Activated CD4-positive, alpha-beta T cell treated with anti-CD3 and anti-CD28 coated beads, Interleukin-2, amount 50 U/mL, for 48 hours (primary cell): ENCODE measurements at places on chromosomes 5 and 9.

- DNase-seq: no peak
These were observed 25.6 kb upstream of the TUSC1 start for GRCh38 chr9:25703701-25704357.

GRCh38 chr9:89667726-89668125 lies 62.9 kb downstream of the GADD45G start:
- DNase-seq: no peak

- no peak for DNase-seq
These were observed 361.0 kb downstream of the NFIB start for GRCh38 chr9:13952906-13953305.

- peak; percentile 19 for DNase-seq
These were observed 560 bp upstream of the NDUFS6 start for GRCh38 chr5:1800472-1801221.

DNA sequence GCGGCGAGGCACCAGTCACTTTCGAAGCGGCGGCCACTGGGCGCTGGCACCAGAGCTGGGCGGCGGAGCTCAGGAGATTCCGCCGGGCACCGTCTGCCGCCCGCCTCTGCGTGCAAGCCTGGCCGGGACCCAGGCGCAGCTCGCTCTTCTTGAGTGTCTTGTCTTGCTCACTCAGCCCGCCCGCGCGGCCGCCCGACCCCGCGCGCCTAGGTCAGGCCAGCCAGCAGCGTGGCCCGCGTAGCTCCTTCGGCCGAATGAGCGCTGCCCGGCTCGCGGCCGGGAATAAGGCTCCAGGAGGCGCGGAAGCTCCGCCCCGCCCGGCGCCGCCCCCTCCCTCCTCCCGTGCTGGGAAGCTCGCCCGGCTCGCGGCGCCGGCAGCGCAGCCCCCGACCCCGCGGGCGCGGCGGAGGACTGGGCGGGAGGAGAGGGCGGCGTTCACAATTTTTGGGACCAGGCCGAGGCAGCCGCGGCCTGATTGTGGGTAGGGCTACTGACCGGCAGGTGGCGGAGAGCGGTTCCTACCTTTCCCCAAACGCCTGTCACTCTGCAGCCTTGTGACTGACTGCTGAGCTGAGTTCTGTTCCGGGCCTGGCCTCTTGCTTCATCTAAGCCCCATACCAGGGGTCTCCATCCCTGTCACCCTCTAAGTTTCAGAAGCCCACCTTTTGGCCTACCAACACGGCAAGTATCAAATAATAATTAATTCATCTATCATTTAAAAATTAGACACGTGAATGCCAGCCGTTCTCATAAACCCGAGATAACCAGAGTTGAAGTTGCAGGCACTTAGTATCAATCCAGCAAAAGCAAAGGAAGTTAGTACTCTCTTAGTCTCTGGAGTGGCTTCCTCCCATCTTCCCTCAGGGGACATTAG lies at the start of gene HBEGF:
Gene HBEGF, minus strand, starts transcription at position 256 of the 874 bp plus-strand sequence. CDS start 275 bp downstream, outside the sequence.
- peak; percentile 63 for DNase-seq

- DNase-seq: no peak
These were observed 208.6 kb upstream of the GDNF start for GRCh38 chr5:38048400-38048799.

- no peak for DNase-seq
These were observed 104.7 kb downstream of the GAS1 start for GRCh38 chr9:86842573-86842972.

DNA sequence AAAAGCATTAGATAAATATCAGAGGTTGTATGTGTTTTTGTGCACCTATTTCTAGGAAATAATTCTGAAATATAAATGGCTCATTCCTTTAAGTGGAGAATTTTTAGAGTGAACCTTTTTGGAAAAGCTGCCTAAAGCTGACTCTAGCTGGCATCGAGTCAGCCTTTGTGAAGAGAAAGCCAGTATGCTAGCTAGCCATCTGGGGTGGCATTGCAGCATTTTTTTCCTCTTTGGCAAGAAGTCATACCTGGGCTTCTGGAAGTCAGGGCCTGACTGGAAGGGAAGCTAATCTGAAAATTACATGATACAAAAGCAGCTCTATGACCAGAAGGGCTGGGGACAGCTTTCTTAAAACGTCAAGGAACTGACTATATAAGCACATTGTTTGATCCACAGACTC lies 19.7 kb downstream of the ANP32B start:
- no peak for DNase-seq

DNA sequence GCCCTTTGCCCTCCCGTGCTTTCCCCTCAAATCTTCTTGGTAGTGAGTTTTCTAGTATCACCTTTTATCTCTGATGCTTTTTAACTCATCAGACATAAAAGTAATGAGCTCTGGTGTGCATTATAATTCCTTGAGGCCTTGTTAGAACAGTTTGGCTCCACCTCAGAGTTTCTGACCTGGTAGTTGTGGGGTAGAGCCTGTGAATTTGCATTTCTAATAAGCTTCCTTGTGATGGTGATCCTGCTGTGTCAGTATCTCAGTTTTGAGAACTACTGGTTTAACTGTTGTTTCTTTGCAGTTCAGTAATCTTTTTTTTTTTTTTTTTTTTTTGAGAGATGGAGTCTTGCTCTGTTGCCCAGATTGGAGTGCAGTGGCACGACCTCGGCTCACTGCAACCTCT lies 31.1 kb downstream of the UBE2D2 start:
- DNase-seq: no peak

- DNase-seq: no peak
These were observed 18.4 kb downstream of the CEL start for GRCh38 chr9:133080161-133080560.

DNA sequence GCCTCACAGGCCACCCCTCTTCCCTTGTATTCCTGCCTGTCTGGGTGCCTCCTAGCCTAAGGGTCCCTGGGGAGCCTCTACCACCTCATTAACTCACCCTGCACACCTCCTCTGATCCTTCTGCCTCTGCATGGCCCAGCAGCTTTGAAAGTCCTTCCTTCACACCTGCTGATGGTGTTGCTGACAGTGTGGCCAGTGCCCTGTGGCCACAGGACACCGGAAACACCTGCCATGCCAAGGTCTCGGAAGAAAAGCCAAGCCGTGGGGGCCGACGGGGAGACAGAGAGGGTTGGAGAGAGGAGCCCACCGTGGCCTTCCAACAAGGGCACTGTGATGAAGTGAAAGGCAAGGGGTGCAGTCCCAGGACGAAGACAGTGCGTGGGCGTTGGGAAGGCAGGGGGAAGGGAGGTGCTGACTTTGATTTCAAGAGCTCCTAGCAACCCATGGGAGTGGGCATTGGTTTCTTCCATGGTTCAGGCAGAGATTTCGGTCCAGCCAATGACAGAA lies 4.1 kb downstream of the BTNL9 start:
- DNase-seq: no peak

GRCh38 chr5:93831449-93831848 lies 90.0 kb upstream of the POU5F2 start:
- DNase-seq: no peak

DNA sequence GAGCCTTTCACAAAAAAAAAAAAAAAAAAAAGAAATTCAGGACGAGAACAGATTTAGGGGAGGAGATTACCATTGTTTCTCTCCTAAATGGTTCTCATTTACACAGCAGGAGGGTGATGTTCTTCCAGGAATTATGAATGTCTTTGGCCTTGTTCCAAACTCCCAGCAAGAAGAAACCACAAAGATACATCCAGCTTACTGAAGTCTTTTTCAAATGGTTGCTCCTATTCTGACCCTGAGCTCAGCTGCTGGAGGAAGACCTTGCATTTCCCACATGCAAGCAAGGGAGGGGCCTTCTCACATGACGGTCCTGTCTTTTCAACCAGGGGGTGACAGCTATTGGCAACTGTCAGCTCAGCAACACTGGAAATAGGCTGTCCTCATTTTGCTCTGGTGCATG lies 203.0 kb upstream of the VLDLR start:
- no peak for DNase-seq

GRCh38 chr5:43007246-43007910 lies 32.7 kb downstream of the ANXA2R start:
- DNase-seq: peak; percentile 81

GRCh38 chr5:155276231-155276630 lies 262.7 kb downstream of the KIF4B start:
- no peak for DNase-seq

DNA sequence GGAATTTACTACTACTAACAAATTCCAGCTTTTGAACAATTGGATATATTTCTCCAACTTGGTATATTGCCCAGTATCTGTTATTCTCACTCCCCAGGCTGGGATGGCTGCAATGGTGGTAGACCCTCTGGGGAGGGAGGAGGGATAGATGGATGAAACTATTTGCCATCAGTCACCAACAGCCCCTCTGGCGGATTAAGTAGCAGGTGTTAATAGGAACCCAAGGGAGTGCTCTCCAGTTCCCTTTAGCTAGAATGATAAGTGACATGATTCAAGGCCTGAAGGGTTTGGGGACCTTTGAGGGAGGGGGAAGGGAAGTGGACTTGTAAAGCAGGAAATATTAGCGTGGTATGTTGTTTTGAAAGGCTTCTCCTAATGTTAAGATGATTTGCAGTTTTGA lies 824.0 kb upstream of the ARRDC3 start:
- DNase-seq: no peak

- no peak for DNase-seq
These were observed 241.6 kb upstream of the CD180 start for GRCh38 chr5:67437905-67438845.

- peak; percentile 50 for DNase-seq
These were observed 35.6 kb downstream of the TNFSF8 start for GRCh38 chr9:114894609-114895433.

- DNase-seq: no peak
These were observed 302.3 kb upstream of the GRAMD2B start for GRCh38 chr5:126120939-126121338.

DNA sequence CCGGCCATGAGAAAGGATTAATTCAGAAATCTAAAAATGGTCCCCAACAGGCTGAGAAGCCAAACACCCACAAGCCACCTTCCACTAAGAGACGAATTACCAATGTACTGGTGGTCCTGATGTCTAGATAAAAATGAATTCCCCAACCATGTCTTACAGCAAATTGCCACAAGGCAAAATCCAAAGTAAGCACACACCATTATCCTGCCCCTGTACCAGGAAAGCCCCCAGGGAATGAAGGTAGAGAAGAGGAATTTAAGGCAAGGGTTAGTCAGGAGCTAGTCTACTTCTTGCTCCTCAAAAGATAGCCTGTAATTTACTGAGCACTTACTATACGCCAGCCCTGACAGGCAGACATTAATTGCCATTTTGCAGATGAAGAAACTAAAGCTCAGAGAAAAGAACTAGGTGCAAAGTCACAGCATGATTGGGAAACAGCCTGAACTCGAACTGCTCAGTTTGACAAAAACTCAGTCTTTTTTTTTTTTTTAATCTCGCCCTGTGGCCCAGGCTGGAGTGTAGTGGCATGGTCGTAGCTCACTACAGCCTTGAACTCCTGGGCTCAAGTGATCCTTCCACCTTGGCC lies 64.3 kb downstream of the RAPGEF1 start:
- no peak for DNase-seq

DNA sequence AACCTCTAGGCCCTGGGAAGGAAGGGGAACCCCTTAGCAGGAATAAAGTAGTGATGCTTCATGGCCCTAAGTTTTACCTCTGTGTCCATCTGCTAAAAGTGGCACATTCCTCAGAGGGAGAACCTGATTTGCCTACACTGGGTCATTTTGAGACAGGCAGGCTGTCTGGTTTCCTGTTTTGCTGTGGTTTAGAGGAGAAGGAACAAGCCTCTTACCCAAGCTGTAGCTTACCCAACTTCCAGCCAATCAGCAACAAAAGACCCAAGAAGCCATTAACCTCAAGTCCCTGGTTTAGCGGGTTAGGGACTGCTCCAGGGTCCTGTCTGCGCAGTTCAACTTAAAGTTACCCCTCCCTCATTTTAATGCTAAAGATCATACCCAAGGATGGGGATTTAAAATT lies 411.0 kb downstream of the MAT2B start:
- no peak for DNase-seq

- DNase-seq: no peak
These were observed 586 bp upstream of the FCHO2 start for GRCh38 chr5:72955143-72955767.

- DNase-seq: no peak
These were observed 260.9 kb downstream of the SH3GL2 start for GRCh38 chr9:17839776-17840175.

DNA sequence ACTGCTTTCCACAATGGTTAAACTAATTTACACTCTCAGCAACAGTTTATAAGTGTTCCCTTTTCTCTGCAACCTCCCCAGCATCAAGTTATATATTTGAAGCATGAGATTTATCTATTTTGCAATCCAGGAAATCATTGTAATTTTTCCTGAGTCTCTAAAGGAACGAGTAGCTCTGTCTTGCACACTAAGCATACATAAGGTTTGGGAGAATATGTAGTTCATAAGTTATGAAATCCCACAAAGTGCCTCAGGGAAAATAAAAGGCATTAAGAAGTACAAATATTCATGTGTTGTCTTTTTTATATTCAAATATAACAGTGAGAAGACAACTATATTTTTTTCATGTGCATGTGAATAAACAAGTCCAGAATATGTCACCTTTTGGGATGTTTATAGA lies 377.1 kb upstream of the RORB start:
- DNase-seq: no peak

- peak; percentile 67 for DNase-seq
These were observed 12.2 kb downstream of the GPR150 start for GRCh38 chr5:95631991-95632675.

DNA sequence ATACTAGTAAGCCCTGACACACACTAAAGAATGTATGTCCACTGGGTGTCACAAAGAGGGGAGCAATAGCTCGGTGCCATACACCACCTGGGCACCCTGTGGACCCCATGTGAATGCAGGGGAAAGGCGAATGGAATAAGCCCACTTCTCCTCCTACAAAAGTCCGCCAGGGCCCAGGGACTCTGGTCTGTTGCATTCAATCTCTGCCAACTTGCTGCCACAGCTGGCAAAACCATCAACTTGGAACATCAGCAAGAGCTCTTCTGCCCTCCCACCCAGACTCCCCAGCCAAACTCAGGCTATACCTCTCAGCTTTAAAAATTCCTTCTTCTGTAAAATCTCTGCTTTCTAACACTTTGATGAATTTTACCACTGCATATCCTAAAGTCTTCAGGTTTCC lies 54.5 kb downstream of the PFDN1 start:
- DNase-seq: no peak

GRCh38 chr9:21265421-21266189 lies 25.8 kb upstream of the IFNA14 start:
- DNase-seq: no peak

DNA sequence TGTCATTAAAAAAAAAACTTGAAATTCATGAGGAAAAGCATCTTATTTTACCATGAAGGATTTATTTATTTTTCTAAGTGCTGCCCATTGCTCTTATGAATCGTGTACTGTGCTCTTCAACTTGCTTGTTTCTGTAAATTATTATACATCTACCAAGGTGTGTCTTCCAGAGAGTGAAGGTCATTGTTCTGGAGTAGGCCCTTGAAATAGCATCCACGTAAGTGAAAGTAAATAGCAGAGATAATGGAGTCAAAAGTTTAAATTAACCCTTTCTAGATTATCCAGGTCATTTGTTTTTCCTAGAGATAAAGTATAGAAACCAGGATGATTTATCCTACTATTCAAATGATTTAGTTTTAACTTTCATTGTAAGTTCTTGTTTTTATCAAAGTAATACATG lies 473.1 kb downstream of the DIRAS2 start:
- no peak for DNase-seq

DNA sequence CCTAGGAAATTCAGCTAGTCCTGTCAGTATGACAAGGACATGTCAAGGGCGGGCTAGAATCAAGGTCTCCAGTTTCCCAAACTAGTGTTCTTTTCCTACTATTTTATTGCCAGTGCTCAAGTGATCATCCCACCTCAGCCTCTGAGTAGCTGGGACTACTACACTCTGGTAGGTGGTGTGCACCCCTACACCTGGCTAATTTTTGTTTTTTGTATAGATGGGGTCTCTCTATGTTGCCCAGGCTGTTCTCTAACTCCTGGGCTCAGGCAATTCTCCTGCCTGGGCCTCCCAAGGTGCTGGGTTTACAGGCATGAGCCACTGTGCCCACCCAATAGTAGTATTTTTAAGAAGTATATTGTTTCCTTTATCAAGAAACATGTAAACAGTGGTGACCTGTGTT lies 54.0 kb downstream of the C9orf85 start:
- DNase-seq: no peak
